NCI-H1105 (cell line): ENCODE measurements at places on chromosomes 2 and 18.

- no peak for DNase-seq
These were observed 122.3 kb upstream of the DOCK10 start for GRCh38 chr2:225164401-225165050.

- DNase-seq: no peak
These were observed 1.8 kb upstream of the RAB31 start for GRCh38 chr18:9706081-9706935.

DNA sequence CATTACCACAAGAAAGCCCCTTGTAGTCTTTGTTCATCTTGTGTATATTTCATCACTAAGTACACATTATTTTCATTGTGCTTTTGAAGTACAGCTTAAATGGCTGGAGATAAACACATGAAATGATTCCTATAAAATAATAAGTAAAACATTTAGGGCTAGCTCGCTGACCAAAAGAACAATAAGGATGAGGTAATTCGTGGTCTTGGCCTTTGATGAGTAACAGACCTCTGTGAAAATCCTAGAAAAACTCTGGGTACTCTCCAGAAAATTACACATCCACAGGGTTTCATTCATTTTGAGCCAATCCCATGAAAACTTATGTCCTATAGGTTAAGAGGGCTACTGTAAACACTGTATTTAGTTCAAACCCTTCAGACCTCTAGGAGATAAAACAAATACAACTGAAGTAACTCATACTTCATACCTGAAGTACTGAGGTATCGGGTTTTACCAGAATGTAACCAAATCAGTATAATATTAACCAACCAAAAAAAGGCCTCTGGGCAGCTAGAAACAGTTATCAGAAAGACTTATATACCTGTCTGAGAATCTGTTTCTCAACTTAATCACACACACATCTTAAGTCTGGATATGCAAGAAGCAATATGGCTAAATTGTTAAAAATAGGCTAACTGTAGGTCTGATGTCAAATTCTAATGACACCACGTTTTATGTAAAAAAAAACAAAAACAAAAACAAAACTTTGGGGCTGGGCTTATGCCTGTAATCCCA lies 31.0 kb downstream of the CFAP36 start:
- DNase-seq: no peak

- no peak for DNase-seq
These were observed 80.8 kb upstream of the NFATC1 start for GRCh38 chr18:79314838-79315388.

DNA sequence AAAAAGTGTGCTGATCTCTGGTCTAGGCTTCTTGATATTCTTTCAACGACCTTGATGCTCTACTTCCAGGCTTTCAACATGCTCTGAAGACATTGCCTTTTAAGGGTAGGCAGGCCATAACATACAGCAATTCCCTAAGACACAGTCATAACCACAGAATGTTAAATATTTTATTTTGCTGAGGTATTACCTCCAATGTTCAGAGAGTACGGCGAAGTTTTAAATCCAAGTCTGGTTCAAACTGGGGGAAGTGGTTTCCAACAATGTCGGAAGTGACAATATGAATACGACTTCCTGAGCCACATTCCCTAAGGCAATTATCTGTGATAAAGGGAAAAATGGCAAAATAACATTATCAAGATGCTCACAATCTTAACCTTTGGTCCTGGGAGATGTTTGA lies 1077.9 kb upstream of the PIK3C3 start:
- DNase-seq: no peak

DNA sequence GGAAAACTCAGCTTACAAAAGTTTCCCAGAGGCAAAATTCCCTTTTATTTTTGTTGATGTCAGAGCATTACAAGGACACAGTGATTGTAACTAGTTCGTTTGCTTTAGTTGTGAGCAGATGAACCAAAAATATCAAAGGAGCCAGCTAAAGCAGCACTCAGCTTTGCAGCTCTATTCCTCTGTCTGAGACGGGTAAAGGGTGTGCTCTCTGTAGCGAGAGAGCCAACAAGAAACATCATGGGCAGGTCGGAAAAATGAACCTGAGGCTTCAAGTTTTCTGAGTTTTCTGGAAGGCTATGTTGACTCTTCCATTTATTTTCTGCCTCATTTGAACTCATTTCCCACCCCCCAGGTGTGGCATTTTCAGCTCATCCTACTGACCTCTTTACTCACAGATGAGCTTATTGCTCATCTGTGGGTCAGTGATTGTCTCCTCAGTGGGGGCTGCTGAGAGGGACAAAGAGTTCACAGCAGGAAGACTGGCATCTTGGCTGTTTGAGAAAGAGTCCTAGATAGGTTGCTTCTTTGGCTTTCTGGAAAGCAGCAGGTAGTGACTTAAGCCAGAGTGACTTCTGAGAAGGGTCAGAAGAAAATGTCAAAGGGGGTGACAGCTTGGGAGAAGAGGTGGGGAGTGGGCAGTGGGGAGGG lies 66.6 kb upstream of the EPC2 start:
- no peak for DNase-seq

DNA sequence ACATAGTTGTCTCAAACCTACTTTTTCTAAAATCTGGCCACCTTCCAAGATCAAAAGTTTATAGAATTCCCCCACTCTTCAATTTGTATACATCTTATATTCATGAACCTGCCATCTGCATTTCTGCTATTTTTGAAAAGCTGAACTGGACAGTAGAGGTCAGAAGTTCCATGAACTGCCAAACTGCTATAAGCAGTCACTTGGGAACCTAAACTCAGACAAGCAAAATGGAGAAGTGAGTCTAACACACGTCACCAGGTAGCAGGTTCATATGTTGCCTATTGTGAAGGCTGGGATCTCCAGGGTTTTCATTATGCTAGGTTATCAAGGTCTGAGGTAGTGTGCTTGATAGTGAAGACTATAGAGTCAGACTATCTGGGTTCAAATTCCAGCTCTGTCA lies 2.0 kb upstream of the MYO1B start:
- DNase-seq: no peak
